ENCODE measurements at places on chromosomes 11 and 22.

DNA sequence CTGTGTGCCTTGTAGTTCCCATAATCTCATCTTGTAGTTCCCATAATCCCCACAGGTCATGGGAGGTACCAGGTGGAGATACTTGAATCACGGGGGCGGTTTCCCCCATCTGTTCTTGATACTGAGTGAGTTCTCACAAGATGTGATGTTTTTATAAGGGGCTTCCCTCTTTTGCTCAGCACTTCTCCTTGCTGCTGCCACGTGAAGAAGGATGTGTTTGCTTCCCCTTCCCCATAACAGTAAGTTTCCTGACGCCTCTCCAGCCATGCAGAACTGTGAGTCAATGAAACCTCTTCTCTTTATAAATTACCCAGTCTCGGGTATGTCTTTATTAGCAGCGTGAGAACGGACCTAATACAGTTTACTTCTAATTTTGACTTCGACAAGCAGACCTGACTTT, 14.0 kb upstream of the SMIM38 start:
- no peak for DNase-seq

DNA sequence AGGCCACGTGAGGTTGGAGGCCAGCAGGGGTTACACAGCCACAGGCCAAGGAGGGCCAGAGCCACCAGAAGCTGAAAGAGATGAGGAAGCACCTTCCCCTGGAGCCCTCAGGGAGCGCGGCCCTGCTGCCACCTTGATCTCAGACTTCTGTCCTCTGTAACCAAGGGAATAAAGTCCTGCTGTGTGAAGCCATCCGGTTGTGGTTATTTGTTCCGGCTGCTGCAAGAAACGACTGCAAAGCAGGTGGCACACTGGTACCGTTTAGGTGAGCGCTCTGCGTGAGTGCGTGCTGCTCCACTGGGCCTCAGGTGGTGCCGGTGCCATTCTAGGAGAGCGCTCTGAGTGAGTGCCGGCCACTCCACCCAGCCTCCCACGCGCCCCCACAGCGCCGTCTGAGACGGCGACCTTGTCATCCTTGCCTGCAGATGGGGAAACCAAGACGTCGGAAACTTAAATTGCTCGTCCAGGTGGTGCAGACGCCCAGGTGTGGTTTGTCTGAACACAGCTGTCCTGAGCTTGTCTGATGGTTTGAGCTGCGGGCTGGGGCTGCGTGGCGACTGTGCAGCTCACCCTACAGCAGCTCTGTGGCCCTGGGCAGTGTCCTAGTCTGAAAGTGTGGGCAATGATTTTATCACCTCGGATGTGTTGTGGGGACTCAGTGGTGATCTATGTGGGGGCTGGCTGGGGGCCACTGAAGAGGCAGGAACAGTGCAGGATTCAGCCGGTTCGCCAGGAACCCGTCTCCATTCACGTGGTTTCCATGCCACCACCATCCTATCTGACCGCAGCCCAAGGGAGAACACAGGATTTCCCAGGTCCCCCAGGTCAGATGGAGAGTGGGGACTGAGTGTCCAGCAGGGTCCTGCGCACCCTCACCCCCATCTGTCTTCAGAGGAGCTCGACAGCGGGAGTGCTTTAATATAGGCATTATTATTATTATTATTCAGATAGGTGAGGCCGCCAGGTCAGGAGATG, 4.6 kb upstream of the MRGPRG start:
- no peak for DNase-seq

GRCh38 chr11:27124514-27125264, 84.1 kb downstream of the BBOX1 start:
- no peak for DNase-seq

GRCh38 chr11:95547186-95547585, 242.4 kb downstream of the FAM76B start:
- DNase-seq: no peak

- DNase-seq: no peak
Measured at GRCh38 chr22:26476705-26477340, 6.8 kb downstream of the HPS4 start.

GRCh38 chr11:63920126-63920938, 3.4 kb upstream of the RCOR2 start:
- DNase-seq: no peak

DNA sequence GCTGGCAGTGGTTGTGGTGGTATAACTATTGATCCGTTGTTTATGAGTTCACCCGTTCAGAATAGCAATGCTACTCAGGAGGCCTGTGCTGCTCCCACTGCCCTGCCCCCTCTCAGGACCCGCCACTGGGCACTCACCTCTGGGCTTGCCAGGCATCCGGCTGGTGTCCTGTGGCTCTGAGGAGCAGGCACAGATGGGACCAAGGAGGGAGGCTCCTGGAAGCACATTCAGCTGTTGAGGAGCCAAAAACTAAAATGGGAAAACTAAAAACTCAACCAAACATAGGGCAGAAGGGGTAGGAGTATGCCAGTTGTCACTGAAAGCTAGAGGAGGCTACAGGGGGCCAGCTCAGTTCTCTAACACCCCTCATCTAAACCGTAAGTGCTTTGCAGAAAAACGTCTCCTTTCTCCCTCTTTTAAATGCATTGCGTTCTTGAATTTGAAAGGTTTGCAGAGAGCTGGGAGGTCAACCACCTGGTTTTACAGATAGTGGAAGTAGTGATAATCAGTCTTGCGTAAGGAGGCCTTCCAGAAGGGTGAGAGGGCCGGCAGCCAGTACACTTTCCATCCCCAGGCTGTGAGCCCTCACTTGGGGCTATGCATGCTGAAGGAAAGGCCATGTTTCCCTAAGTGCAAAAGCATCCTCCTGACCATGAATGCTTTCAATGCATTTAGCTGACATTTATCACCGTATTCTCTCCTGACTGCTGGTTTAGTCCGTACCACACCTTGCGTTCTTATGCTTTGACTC, 547.4 kb downstream of the NTM start:
- DNase-seq: no peak

- DNase-seq: no peak
Measured at GRCh38 chr11:85627332-85627997, at the start of gene DLG2. DLG2 (minus strand) TSS chr11:85627344.

- DNase-seq: no peak
Measured at GRCh38 chr11:133726542-133726941, 118.8 kb downstream of the SPATA19 start.

DNA sequence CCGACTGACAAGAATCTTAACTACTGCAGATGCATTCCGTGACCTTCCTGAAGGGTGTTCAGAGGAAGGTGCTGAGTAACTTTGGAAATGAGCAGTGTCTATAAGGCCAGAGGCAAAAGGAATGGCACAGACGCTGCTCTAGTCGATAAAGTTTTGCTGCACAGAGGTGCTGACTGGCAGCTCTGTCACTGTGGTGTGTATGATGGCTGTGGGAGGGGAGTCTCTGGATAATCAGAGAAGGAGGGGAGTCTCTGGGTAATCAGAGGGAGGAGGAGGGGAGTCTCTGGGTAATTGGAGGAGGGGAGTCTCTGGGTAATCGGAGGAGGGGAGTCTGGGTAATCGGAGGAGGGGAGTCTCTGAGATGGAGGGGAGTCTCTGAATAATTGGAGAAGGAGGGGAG, 18.4 kb downstream of the PTDSS2 start:
- DNase-seq: no peak

- no peak for DNase-seq
Measured at GRCh38 chr11:27266125-27266524, 96.9 kb downstream of the CCDC34 start.

DNA sequence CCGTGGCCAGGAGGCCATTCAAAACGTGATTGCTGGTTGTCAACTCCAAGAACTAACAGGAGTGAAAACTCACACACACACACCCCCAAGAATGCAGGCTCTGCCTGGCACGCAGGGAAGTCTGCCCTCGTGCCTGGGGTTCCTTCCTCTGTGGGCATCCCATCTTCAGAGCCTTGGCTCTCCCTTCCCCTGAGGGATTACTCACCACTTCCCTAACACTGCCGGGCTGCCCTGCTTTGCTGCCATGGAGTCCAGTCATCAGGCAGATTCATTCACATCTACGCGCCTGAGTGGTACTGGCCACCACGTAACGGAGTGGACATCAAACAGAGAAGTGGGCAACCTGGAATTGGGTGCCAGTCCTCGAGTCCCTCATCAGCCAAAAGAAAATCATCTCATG, 120.7 kb upstream of the TMEM45B start:
- DNase-seq: no peak

DNA sequence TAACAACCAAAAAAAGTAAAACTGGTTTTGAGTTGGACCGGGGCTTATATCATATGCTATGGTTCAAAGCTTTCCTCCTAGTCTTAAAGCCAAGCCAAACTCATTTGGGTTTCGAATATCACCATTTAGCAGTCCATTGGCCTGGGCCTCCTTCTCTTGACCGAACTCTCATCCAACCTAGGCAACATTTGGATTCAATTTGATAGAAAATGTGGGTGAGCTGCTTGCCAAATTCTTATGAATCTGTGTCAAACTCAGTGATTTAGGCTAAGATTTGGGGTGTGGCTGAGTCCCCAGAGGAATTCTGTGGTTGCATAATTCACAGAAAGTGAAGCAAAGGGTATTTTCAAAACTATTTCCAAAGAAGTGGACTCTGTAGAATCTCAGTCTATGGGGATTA, 83.7 kb downstream of the BLID start:
- no peak for DNase-seq

GRCh38 chr11:68396516-68396915, 64.0 kb upstream of the PPP6R3 start:
- no peak for DNase-seq

GRCh38 chr11:118703563-118704106, 24.2 kb upstream of the TREH start:
- no peak for DNase-seq

DNA sequence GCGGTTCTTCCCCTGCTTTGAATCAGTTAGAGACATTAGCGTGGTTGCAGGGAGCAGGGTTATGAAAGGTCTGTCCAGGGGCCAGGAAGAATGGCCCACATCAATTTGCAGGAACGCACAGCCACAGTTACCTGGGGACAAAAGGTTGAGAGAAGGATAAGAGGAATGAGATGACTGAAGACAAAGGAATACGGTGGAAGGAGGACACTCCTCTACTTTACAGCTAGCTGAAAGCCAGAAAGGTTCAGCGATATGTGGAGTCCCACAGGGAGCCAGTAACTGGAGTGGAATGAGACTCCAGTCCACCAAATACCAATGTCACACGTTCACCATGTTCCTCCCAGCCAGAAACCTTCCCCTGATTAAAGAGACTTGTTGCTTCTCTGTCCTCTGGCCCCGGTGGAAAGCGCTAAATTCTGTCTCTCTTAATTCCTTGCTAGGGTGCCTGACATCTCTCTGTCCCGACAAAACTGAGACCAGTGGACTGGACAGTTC, 10.7 kb downstream of the XNDC1N start:
- no peak for DNase-seq

GRCh38 chr11:59173080-59173963, 1.4 kb downstream of the DTX4 start:
- no peak for DNase-seq

DNA sequence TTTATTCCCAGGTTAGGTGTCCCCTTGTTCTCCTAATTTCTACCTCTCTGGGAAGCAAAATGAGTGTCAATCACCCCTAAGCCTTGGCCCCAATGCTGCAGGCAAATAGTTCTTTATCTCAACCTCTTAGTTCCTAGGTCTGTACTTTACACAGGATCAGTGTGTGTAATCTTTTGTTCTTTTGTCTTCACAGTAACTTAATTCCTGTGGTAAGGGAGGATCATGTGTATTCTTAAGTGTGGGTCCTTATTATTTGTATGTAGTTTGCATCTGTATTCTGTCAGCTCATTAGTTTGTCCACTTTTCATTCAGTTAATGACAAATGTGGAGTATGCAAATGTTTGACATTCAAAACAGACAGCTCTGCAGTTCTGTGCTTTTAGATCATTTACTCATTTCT, 166.7 kb downstream of the FAT3 start:
- DNase-seq: no peak

DNA sequence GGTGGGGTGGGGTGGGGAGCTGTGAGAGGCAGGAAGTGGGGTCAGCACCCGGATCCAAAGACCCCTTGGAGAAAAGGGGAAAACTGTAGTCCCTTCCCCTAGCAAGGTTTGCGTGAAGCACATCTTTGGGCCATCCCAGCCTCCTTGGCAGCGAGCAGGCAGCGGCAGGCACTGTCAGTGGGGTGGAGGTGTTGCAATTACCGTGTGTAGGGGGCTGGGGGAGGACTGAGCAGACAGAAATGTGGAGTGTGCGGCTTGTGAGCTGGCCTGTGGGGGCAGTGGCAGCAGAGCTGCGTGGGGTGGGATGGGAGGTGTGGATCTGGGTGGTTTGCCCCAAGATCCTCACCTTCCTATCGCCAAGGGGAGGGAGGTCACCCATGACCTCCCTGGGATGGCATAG, 16.4 kb downstream of the DAGLA start:
- no peak for DNase-seq

DNA sequence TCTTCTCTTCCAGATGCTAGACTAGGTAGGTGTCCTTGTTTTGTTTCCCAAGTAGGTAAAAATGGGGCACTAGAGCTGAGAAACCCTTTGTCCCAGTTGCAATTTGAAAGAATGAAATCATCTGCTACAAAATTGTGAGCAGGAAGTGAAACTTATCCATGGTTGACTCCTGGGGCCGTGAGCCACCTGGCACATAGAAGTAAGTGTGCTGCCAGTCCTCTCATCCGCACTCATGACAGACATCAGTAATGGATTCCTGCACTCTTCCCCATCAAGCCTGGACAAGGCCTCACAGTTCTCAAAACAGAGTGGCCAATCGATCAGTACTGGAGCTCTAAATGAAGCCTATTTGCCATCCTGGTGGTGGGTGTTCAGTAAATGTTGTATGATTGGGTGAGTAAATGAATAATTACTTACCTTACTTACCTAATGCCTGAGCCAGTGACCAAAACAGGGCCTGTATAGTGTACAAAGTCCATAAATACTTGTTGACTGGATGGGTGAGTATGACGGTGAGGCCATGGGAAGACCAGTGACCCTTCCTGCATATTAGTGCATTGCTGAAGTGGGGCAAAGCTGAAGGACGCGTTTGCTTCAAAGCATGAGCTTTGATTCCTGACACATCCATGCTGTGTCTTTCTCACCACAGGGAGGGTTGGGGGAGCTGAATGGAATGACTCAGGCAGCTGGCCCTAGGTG, 68.9 kb upstream of the HEPHL1 start:
- no peak for DNase-seq

DNA sequence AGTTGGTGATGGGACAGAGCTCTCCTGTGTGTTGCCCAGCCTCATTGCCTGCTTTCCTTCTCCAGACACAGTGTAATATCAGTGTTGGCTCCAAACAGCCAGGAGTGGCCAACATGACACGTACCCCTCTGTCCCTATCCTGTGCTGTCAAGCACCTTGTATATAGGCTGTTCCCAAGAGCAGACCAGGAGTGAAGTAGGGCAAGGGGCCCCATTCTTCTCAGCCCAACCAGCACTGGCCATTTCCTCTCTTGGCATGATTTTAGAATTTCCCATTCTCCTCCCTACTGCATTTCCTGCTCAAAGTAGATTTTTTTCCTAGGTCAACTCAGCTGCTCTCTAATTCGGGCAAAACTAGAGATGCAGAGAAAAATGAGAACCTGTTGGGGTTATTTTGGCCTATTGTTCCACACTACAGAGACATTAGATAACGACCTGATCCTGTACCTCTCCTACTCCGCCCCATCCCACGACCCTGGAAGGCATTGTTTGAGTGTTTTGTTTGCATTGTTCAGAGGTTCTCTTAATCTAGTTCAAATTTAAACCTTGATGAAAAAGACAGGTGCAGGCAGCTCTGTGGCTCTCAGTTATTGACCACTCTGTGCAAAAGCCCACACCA, 95.6 kb downstream of the RASSF10 start:
- no peak for DNase-seq
